Naive thymus-derived CD8-positive, alpha-beta T cell (primary cell): ENCODE measurements at places on chromosomes 5 and 9.
A peak's percentile ranks its signal among the peaks of the same experiment; 100 is the strongest.

DNA sequence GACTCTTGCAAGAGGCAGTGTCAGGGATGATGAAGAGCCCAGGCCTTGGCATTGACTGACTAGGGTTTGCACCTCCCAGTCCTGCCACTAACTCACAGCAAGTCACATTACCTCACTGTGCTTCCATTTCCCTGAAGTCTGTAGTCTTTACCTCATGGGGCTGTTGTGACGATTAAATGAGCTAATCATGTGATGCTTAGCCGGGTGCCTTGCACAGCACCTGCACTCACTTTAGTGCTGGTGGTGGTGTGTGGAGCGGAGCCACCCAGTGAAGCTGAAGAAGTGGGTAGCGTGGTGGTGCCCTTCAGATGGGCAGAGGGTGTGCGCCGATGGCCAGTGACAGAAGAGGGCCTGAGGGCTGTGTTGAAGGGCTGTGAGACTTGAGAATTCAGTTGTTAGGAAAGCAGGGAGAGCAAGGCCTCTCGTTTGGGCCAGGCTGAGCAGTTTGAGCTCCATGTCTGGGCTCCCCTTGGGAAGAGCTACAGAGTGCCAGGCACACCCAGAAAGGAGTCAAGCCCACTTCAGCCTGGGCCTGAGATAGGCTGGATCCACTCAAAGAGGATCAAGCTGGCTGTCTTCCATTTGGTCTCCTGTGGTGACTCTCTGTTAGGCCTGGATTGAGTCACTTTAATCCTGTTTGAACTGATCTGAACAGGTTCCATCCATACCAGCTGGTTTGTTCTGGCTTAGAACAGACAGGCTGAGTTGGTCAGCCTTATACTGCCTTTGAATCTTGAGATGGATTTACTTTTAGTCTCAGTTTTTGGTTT, 42.5 kb downstream of the RALGPS1 start:
- DNase-seq: no peak

DNA sequence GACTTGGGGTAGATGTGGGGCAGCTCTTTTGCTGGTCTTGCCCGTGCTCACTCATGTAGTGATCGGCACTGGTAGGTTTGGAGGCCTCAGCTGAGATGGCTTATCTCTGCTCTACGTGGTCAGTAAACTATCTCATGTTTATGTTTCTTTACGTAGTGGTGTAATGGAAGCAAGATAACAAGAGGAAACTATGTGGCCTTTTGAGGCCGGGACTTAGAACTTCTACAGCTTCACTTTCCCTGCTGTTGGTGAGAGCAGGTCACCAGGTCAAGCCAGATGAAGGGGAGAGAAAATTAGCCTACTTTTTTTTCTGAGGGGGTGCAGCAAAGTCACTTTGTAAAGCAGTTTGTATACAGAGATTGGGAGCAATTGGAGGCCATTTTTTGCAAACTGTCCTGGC, 8.5 kb downstream of the FOCAD start:
- no peak for DNase-seq

GRCh38 chr5:13574574-13574973, 369.9 kb downstream of the DNAH5 start:
- no peak for DNase-seq

DNA sequence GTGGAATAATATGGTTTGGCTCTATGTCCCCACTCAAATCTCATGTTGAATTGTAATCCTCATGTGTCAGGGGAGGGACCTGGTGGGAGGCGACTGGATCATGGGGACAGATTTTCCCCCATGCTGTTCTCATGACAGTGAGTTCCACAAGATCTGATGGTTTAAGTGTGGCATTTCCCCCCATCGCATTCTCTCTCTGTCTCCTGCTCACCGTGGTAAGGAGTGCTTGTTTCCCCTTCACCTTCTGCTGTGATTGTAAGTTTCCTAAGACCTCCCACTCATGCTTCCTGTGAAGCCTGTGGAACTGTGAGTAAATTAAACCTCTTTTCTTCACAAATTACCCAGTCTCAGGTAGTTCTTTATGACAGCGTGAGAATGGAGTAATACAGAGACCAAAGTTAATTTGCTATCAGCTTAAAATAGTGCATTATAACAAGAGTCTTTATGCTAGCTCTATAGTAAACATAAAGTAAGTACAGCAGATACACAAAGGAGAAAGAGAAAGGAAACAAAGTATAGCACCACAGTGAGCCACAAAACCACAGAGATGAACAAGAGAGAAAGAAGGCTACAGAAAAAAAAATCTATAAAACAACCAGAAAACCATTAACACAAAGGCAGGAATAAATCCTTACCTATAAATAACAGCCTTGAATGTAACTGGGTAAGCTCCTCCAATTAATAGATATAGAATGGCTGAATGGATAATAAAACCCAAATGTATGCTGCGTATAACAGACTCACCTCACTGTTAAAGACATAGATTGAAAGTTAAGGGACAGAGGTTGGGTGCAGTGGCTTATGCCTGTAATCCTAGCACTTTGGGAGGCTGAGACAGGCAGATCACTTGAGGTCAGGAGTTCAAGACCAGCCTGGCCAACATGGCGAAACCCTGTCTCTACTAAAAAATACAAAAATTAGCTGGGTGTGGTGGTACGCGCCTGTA, 39.7 kb downstream of the RAPGEF6 start:
- DNase-seq: peak; percentile 58

- no peak for DNase-seq
Observed at GRCh38 chr5:156883316-156883875, 33.3 kb downstream of the PPP1R2B start.

DNA sequence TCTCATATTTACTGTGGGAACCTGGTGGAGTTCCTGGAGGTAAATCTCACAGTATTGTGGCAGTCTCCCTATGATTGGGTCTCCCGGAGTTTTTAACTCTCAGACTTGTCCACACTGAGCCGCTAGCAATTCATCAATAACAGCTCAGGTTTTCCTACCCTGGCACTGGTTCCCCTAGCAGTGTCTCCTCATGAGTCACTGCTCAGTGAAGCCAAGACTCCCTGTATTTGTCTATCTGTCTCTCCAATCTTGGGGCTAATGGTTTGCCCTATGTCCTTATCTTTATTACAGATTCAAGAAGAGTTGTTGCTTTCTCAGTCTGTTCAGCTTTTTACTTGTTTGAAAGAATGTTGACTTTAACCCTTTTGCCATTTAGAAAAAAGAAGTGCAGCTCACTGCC, 176.7 kb upstream of the FGF10 start:
- DNase-seq: no peak

- DNase-seq: no peak
Observed at GRCh38 chr5:23221831-23222230, 285.6 kb upstream of the PRDM9 start.

DNA sequence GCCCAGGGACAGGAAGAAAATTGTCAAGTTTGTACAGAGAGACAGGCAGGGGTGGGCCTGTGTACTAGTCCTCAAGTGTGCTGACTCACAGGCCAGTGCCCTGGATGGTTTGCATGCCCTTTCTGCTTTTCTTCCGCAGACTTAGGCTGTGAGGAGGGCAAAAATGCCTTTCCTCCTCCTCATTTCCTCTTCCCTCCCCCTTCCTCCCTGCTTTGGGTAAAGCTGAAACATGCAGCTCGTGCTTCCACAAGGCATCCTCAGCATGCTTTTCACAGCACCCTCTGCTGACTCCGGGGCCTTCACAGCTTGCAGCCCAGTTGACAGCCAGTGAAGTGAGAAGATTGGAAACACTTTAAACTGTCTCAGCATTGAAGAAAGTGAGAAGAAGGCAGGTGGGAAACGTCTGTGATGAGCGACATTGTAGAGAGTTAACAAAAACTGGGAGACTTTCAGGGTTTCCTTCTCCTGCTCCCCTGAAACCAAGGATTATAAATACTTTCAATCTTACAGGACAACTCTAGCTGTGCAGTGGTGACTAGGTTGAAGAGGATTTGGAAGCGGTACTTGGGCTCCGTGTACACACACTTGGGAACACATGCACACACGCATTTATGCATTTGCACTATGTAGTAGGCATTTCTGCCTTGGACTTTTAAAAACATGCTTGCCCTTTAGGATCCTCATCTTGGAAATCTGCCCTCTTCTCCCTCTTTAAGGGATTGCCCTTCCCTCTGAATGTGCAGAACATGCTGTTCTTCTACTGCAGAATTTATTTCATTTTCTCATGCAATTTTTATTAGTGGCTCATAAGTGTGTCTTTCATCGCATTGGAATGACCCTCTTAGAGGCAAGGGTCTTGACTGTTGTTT, 138.8 kb downstream of the GRIA1 start:
- no peak for DNase-seq

DNA sequence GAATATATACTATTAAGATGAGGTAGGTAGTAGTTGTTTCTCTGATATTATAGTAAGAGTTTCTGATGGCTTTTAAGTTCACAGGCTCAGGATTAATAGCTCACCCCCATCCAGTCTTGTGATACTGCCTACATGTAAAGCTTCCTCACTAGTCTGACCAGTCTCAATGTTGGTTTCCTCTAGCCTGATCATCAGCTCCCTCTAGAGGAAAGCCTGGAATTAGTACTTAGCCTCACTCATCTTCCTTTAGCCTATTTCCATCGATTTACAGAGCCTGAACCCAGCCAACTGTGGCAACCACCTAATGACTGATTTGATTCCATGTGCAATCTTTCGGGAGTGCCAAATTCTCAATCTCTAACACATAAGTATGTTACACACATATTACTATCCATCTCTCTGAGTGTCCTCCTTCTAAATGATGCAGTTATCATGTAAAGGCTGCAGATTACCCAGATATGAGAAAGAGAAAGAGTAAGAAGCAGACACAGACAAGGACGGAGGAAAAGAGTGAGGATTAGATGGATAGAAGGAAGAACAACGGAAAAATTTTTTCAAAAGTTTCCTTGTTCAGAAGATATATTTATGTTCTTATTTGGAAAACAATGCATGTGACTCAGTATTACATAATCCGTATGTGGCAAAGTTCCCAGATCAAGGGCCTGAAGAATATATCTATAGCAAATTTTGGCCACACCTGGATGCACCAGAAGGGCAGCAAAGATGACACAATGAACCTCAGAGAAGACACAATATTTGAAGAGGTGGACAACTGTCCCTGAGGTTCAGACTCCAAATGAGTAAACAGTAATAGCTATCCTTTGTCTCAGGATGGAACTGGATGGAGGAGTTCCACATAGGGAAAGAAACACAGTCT, 333.7 kb downstream of the ELAVL2 start:
- DNase-seq: no peak

GRCh38 chr5:146223179-146223578, 19.8 kb downstream of the RBM27 start:
- no peak for DNase-seq

- DNase-seq: no peak
Observed at GRCh38 chr9:3502560-3503398, 23.0 kb downstream of the RFX3 start.

DNA sequence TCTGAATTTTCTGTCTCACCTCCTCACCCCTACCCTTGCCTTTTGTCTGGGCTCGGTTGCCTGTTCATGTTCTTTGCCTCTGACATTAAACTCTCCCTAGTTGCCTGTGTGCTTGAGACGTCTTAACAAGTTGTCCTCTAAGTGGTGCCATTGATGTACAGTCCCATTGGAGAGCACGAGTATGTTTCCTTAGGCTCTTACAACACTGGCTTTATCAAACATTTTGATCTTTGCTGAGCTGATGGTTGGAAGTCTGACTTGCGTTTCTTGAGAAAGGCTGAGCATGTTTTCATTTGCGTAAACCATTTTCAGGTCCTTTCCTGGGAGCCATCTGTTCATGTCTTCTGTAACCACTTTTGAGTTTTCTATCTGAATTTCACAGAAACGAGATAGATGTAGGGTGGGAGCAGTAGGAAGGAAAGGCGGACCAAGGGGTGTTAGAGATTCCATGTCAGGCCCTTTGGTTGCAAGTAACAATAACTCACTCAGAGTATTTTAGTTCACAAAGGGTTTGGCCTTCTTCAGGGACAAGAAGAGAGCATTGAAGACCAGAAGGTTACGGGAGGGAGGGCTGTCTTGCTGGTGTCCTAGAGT, 35.4 kb downstream of the OTULIN start:
- DNase-seq: no peak

DNA sequence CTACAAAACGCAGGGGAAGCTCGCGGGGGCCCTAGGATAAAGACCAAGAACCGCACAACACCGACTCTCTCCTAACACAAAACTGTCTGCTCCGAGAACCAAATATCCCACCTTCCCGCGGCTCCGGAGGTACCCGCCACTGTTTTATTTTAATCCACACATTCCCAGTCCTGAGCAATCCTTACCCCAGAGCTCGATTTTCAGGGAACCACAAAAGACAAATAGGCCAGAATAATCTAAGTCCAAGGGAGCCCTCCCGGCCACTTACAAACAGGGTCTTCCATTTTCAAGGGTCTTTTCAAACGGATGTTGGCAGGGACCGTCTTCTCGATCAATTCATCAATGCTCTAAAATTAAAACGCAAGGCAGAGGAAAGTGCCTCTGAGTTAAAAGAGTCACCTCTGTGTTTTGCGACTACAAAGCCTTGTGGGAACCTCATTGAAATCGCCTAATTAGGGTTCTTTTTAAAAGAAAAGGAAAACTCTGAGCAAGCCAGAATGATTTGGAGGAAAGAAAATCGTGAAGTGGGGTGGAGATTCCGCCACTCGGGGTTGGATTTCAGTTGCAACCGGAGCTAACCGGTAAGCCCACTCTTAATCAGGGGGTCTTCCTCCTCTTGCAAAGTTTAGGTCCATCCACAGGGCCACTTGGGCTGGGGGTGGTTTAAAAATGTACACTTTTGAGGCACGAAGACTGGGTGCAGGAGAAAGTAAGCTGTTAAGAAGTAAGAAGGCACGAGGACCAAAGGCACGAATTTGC, 1.0 kb downstream of the GLDC start:
- DNase-seq: no peak

DNA sequence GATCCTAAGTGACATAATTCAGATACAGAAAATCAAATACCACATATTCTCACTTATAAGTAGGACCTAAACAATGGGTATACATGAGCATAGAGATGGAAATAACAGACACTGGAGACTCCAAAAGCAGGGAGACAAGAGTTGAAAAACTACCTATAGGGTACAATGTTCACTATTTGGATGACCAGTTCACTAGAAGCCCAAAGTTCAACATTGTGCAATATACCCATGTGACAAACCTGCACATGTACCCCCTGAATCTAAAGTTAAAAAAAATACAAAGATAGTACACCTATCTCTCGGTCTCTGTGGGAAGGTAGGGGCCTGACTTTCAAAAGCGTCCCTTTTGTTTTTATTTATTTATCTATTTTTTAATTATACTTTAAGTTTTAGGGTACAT, 11.7 kb upstream of the OR1N1 start:
- DNase-seq: no peak

GRCh38 chr5:267716-268115, 3.7 kb upstream of the PDCD6 start:
- DNase-seq: no peak

DNA sequence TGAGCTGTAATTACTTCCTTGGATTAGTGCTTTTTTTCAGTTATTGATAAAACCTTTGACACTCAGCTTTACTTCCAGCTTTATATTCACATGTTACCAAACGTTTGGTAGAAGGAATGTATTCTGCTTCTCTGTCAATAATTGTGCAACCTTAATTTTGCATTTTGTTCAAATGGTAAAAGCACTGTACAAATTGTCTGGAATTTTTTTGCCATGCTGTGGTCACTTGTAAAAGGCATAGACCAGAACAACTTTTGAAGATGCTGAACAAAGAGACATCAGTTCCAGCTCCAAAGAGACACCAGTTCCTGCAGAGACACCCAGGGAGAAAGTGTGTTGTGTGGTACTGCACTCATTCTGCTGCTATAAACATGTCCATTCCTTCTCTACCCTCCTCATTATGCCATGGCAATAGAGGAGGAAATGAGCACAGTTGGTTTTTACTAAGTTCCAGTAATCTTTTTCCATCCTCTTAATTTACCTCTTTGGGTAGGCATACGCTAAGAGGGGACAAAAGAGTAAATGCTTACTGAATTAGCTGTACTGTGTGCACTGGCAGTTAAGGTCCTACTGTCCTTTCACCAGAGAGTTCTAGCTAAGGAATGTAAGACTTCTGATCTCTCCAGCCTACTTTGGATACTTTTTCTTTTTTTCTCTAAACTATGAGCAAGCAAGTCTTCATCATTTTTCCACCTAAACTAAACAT, 387.4 kb downstream of the FGF10 start:
- DNase-seq: no peak
